ENCODE measurements at places on chromosomes 12 and 14.

DNA sequence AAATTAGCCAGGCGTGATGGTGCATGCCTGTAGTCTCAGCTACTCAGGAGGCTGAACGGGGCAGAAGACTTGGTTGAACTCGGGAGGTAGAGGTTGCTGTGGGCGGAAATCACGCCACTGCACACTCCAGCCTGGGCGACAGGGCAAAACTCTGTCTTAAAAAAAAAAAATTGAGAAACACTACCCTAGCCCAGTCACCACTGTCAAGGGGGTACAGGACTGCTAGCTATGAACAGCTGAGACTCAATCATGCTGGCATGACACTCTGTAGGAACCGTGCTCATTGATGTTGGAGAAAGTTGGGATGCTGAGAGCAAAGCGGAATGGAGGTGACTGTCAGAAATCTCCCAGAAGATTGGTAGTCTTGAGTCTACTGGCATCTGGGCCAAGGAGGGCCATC is 58.2 kb upstream of the STON2 start:
- DNase-seq, result no peak

- DNase-seq, result no peak
Observed at GRCh38 chr12:51974646-51975045, 23.1 kb downstream of the ACVR1B start.

DNA sequence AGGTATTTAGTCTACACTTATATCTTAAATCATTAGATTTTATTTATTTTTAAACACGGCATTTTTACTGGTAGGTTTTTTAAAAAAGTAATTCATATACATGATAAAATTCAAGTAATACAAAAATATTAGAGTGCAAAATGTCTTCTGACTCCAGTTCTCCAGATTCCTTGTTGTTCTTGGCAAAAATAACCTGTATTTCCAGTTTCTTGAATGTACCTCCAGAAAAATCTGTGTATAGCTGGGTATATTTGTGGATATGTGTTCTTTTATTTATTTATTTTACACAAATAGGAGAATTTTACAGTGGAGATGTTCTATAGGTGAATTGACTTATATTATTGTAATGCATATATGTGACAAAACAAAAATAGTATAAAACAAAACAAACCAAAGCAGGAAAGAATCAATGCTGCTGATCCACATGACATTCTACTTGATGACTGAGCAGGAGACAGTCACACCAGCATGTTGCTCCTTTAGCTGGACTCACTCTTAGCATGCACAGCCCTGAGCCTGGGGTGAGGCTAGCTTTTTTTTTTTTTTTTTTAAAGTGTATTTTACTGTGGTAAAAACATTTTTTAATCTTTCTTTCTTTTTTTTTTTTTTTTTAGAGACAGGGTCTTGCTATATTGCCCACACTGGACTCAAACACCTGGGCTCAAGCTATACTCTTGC is 42.2 kb upstream of the SLC38A2 start:
- DNase-seq, result no peak

GRCh38 chr12:16300736-16301135 is 23.3 kb upstream of the SLC15A5 start:
- no peak for DNase-seq

DNA sequence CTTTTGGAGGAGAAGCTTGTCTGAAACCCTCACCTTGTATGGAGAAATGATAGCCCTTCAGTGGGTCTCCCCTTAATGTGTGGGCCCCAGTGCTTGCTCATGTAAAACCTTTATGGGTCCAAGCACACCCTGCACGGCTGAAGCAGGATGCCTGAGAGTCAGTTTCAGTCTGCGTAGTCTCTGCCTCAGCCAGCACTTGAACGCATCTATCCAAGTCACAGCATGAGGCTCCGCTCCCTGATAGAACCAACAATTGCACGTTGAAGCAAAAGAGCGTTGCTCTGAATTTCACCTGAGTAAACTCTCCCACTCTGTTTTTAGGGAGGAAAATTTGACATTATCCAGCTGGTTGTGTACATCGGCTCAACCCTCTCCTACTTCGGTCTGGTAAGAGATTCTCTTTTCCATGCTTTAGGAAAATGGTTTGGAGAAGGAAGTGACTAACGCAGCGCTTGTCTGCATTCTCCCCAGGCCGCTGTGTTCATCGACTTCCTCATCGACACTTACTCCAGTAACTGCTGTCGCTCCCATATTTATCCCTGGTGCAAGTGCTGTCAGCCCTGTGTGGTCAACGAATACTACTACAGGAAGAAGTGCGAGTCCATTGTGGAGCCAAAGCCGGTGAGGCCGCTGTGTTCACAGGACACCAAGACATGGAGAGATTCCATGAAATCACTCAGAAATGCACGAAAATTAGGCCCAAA is 33.0 kb upstream of the P2RX4 start:
- no peak for DNase-seq

All from stimulated activated effector memory CD8-positive, alpha-beta T cell treated with anti-CD3 and anti-CD28 coated beads, Interleukin-12 subunit alpha, Interleukin-12 subunit beta, amount 100 ng/mL, for 72 hours (primary cell).